ENCODE measurements at places on chromosomes 16 and 17. TPM values are rescaled to one million over a fixed set of nuclear protein-coding genes. Genes with fewer than 3 reads are reported as not detected.

The TBC1D3 gene
- total RNA-seq = not detected

DNA sequence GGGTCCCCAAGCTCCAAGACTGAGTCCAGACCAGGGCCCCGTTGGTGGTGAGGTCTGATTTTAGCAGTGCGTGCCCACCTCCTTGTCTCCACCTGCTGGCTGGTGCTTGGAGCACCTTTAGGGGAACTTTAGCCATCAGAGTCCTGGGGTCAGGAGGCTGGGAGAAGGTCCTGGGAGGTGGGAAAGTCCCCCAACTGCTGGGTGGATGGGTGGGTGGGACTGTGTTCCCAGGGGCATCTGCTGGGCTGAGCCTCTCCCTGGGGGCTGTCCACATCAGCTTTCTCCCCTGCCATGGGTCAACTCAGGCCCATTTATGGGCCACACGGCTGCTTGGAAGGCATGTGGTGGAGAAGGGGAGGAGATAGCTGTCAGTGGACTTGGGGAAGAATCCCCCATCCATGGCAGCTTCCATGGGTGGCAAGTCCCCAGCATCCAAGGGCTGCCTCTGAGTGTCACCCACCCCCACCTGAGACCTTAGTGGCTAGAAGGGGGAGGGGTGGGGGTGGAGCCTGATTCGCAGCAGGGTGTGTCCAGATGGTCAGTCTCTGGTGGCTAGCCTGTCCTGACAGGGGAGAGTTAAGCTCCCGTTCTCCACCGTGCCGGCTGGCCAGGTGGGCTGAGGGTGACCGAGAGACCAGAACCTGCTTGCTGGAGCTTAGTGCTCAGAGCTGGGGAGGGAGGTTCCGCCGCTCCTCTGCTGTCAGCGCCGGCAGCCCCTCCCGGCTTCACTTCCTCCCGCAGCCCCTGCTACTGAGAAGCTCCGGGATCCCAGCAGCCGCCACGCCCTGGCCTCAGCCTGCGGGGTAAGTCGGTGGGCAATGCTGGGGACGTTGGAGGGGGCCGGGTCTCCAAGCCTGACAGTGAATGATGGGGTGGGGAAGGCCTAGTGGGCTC, at the start of gene TRPV2:
Gene TRPV2 (plus strand): TSS at position 541 of the 894 bp plus-strand sequence. CDS start 2,098 bp downstream, outside the sequence.
- DNase-seq = no peak

GRCh38 chr16:19432429-19432828, 14.7 kb downstream of the TMC5 start:
- DNase-seq = no peak

DNA sequence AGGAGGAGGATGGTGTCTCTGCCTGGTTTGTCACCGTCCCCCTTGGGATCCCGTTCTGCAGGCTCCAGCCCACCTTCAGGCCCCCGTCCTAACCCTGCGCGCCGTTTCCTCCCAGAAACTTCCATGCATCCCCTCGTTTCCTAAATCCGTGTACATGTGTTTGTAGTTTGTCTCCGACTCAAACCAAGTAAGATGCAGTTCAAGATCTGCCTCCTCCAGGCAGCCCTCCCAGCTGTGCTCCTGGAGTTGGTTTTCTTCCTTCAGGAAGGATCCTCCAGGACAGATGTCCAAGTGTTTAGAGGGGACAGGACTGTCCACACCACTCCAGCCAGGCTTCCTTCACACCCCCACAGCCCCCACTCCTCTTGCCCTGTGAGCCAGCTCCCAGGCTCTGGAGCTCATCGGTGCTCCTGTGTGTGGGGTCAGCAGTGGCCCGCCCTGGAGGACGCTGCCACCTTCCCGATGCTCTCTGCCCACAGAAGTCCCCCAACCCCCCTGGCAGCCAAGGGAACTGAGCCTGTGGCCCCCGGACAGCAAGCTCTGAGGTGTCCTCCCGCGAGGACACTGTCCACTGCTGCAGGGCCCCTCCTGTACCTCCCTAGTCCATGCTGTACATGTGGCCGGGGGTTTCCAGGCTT, 11.3 kb downstream of the BAIAP2 start:
- DNase-seq = no peak

All from mesenteric fat pad (tissue), 1 donor.